RKO (cell line): ENCODE measurements at places on chromosomes 1 and 21.

- no peak for DNase-seq
These were observed 70.5 kb downstream of the SSBP3 start for GRCh38 chr1:54335755-54336108.

- no peak for DNase-seq
These were observed 134.8 kb downstream of the ZNF648 start for GRCh38 chr1:181926697-181927096.

- no peak for DNase-seq
These were observed 109.6 kb downstream of the VPS13D start for GRCh38 chr1:12339396-12339795.

GRCh38 chr1:186144505-186144904, 230.5 kb downstream of the TPR start:
- no peak for DNase-seq

GRCh38 chr1:169484683-169485430, 887 bp downstream of the SLC19A2 start:
- DNase-seq: peak; percentile 75

GRCh38 chr21:28699596-28700259, 292.9 kb downstream of the LTN1 start:
- no peak for DNase-seq

DNA sequence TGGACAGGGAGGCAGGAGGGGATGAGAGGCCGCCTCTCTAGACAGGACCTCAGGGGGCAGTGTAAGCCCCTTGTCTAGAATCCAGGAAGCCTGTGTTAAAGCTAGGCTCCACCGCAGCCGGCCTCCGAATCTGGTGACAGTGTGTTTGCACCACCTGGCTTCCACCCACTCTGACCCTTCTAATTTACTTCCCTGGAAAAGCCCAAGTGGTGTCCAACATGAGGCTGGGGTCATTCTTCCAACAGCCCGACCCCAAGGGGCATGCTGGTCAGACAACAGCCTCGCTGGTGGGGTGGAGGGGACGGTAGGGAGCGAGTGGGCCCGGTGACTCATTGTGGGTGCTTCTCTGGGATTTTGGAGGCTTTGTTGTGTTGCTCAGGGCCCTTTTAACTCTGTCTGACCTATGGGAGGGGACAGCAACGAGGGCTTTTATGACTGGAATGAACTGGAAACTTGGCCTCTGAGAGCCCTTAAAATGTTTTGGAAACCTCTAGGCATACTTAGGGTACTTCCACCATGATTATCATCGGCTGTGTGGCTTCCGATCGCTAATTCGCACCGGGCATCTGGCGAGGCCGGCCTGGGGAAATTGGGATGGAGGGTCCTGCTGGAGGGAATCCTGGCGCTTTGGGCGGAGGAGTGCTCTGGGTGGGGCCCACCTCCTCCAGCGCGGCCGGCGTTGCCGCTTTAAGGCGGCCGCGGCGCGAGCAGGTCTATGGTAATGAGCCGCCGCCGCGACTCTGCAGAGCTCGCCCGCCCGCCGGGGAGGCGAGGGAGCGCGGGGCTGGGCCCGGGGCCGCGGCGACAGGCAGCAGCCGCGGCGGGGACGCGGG, at the start of gene CELSR2:
Gene CELSR2, plus strand, starts transcription at position 743 of the 833 bp plus-strand sequence. CDS start 541 bp downstream, outside the sequence.
- peak; percentile 73 for DNase-seq

GRCh38 chr1:48870596-48870995, 93.9 kb upstream of the BEND5 start:
- peak; percentile 8 for DNase-seq

DNA sequence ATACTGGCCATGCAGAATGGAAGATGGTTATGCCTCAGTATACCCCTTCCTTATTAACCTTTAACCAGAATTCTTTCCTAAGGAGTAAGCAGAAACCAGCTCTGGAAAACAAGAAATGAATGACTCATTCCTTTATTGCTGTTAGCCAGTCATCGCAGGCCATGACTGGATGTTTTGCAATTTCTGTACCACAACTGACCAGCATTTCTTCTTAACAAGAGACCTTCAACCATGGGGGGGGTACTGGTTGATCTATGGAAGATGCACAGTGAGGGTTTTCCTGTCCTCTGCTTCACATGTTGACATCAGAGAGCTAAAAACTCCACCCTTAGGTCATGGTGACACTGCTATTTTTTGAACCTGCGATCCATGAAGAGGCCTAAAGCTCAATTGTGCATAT, 28.0 kb upstream of the RNF2 start:
- peak; percentile 83 for DNase-seq

- no peak for DNase-seq
These were observed 53.2 kb upstream of the LRRC8D start for GRCh38 chr1:89767618-89768017.

DNA sequence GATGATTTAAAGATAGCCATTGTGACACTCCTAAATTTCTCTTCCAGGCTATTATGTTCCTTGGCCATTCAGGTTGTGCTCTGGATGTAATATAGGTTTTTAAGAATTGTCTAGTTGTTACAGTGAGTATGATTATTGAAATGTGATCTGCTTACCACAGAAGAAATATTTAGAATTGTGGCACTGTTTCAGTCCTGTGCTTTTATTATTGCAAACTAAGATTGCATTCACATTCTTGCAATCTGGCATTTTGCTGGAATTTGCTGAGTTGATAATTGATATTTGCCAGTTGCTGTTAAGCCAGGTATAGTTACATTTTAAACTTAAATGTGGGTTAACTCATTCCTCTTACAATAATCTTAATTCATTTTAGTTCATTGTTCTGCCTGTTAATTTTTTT, 22.3 kb downstream of the EXO1 start:
- no peak for DNase-seq

GRCh38 chr1:89951766-89952604, 42.9 kb upstream of the ZNF326 start:
- no peak for DNase-seq

DNA sequence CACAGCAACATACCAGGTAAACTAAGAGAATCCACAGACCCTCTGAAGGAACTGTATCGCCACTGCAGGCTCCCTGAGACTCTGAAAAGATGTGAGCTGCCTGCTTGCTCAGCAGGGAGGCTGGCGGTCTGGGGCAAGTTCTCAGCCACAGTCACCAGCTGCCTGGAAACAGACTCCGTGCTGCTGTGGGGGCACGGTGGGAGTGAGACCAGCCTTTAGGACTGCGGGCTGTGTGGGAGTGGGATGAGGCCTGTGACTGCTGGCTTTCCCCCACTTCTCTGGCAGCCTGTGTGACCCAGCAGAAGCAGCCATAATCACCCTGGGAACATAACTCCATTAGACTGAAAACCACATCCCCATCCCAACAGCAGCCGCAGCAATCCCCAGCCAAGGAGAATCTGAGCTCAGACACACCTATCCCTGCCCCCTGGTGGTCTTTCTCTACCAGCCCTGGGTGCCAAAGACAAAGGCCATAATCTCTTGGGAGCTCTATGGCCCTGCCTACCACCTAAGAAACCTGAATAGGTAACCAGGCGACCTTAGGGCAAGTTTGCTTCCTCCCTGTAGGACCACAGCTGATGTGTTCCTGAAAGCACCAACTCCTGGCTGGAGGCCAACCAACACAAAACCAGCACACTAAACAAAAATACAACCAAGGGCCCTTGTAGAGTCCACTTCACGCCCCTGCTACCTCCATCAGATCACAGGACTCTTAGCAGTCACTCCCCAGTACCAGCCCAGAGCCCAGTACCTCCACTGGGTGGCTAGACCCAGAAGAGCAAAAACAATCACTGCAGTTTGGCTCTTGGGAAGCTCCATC, 151.5 kb downstream of the SMYD3 start:
- no peak for DNase-seq

- no peak for DNase-seq
These were observed 686.9 kb downstream of the LRRIQ3 start for GRCh38 chr1:73511038-73511437.

- no peak for DNase-seq
These were observed 99.7 kb upstream of the DYNLT5 start for GRCh38 chr1:66652556-66652955.

GRCh38 chr1:15981679-15982078, 5.8 kb upstream of the ZBTB17 start:
- no peak for DNase-seq

DNA sequence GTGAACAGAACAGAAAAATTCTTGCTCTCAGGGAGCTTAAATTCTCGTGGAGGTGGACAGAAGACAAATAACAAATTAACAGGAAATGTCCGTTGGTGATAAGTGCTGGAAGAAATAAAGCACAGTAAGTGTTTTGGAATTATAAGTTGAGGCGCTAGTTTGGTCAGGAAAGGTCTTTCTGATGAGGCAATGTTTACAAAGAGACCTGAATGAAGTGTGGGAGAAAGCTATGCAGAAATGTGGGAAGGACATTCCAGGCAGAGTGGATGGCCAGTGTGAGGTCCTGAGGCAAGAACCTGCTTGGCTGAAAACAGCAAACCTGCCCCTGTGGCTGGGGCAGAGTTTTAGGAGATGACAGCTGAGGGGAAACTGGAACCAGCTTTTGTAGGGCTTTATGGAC, 23.3 kb downstream of the NGF start:
- no peak for DNase-seq

- no peak for DNase-seq
These were observed 1.6 kb upstream of the MX2 start for GRCh38 chr21:41360072-41360821.

DNA sequence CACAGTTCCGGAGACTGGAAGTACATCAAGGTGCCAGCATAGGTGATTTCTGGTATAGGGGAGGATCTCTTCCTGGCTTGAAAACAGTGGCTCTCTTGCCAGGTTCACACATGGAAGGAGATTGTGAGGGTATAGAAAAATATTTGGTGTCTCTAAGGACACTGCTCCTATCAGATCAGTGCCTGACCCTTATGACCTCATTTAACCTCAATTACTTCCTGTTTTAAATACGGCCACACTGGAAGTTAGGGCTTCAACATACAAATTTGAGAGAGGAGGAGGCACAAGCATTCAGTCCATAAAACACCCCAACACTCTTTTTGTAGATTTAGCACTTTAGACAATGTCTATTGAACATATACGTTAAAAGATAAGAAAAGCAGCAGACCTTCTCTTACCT, 37.0 kb downstream of the COL6A1 start:
- no peak for DNase-seq

- DNase-seq: no peak
These were observed 130.5 kb downstream of the TMEM53 start for GRCh38 chr1:44543786-44544185.

- DNase-seq: no peak
These were observed 48.6 kb downstream of the ITPKB start for GRCh38 chr1:226690460-226690982.

DNA sequence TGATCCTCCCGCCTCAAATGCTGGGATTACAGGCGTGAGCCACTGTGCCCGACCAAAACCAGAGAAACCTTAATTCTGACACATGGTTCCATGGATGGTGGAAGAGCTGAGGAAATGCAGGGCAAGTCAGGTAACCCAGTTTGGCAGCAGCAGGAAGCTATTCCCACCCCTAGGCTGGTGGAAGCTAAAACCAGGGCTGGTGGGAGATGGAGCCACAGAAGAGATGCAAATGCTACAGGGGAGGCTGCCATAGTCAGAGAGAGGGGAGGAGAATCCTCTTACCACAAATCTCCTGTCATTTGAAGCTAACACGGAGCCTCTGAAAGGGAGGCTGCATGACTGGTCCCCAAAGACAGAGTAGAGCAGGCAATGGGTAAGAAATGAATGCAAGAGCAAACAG, 4.1 kb upstream of the CDC42BPA start:
- no peak for DNase-seq

DNA sequence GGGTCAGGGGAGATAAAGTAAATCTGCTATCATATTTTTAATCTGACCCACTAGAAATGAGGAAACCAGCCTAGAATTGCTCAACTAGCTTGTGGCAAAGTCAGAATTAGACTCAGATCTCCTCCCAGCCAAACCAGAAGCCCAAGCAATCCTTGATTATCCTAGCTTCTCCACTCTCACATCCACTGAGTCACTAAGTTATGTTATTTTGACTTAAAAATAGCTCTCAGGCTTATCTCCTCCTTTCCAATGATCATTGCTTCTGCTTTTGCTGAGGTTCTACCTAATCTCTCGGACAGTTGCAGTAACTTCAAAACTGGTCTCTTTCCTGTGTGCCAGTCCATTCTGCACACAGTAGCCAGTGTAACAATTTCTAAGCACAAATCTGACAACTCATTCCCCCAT, 22.9 kb downstream of the OVAAL start:
- no peak for DNase-seq

GRCh38 chr1:42144711-42145388, 8.4 kb upstream of the GUCA2B start:
- DNase-seq: no peak

GRCh38 chr1:109671067-109671466, 3.2 kb downstream of the GSTM2 start:
- no peak for DNase-seq

GRCh38 chr21:39444421-39445180, 977 bp downstream of the LCA5L start:
- peak; percentile 35 for DNase-seq

DNA sequence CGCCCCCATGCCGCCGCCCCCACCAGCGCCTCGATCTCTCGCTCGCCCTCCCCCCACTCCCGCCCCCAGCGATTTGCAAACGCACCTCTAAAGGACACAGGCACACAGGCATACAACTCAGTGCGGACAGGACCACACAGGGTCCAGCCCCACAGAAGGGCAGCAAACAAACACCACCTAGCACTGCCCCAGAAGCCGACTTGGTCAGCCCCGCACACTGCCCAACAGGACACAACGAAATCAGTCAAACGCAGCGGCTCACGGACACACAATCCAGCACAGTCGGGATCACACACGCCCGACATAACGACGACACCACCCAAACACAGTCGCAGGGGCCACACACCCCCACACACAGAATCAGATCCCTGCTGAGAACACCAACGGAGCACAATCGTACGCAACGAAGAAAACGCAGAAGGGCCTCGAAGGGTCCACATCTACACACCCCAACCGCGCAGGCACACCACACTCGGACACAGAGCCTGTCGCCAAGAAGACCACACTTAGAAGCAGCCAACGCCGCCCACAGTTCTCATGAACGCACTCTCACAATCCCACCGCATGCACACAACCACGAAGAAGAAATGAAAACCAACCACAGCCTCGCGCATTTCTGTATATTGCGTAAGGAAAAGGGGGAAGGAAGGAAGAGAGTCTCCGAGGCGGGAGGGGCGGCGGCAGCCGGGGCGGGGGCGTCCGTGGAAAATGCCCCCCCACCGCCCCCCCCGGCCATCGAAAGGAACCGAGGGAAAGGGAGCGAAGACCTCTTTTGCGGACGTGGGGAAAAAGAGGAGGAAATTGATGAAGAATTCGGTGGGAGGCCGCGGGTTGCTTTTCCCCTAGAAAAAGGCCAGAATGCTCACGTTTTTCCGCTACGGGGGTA, 481 bp downstream of the TAL1 start:
- DNase-seq: no peak

GRCh38 chr1:158331481-158332150, at the start of gene CD1B:
Gene CD1B, minus strand, starts transcription at chr1:158331531. Its CDS starts 108 bp downstream, at chr1:158331423.
- no peak for DNase-seq
